Fibroblast of skin of left quadriceps (primary cell): ENCODE measurements at places on chromosomes 2 and 18.

GRCh38 chr2:220962556-220962955 lies 609.5 kb downstream of the EPHA4 start:
- DNase-seq, result no peak

DNA sequence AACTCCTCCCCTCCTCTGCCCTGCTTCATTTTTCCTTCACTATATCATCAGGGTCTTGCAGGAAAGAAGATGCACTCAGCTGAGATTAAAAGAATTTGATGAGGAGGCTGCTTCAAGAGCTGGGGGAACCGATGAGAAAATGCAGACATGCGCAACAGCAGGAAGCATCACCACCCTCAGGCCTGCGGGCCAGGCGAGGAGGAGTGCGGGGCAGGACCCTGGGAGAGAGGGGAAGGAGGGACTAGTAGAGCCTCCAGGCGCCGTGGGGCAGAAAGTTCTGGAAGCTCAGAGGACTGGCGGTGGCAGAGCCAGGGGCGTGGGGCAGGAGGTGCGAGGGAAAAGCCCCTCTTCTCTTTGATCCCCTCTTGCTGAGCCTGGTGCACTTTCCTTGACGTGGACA lies 108.2 kb downstream of the CD226 start:
- no peak for DNase-seq

DNA sequence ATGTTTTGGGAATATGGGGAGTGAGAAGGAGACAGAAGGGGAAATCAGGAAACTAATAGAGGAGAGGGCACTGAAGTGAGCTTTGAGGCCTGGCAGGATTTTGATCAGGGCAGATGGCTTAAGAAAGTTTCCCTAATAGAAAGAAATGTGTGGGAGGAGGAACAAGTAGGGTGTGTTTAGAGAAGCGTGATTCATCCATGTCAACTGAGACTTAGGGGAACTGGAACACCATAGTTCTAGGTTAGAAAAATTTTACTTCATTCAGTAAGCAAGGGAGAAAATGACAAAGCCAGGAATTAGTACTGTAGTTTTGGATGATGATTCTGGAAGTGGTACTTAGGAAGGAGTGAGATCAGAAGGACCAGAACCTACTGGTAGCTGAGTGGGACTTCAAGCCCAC lies 296.0 kb downstream of the PLCL1 start:
- no peak for DNase-seq

DNA sequence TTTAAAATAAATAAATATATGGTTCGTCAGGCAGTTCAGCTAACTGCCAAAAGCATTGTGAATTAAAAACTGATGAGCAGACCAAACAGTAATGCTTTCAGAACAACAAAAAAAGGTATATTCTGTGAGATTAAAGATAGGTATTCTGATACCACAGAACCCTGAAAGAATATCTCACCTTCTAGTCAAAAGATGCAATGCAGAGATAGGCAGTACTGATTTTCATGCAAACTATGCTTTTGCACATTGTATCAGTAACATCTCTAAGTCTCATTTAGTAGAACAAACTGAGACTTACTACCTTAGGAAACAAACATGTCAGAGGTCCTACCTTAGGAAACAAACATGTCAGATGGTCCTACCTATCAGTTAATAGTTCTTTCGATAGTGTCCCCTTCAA lies 32.4 kb downstream of the CUL3 start:
- no peak for DNase-seq
